ENCODE measurements at places on chromosomes 5 and 9. TPM values are rescaled to one million over a fixed set of nuclear protein-coding genes. Genes with fewer than 3 reads are reported as not detected.

- no peaks in the 10 kb centered on the region for H3K36me3 ChIP-seq
- no peaks in the 10 kb centered on the region for H3K4me1 ChIP-seq
- H3K27me3 ChIP-seq = no peaks in the 10 kb centered on the region
- H3K27ac ChIP-seq = no peak overlapping the region
These were observed 190.1 kb downstream of the TMEM232 start for GRCh38 chr5:110536120-110537115.

The GABRA6 gene
- not detected for polyA plus RNA-seq

DNA sequence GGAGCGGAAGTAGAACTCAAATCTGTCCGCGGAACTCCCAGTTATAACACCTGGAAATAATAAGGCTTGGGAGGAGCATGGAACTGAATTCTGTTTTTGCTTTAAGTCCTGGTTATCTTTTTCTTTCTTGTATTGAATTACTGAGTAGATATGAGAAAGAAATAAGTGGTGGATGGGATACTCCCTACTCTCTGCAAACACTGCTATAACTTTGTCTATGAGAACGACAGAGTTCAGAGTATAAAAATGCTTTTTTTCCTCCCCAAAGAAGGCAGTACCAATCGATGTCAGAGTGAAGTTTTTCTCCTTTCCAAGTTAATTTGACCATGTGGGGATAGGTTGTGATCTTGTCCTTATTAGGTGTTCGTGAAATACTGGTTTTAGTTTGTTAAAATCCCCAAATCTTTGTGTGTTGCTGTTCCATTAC, 1.2 kb downstream of the RIC1 start:
- H3K27me3 ChIP-seq = no peaks in the 10 kb centered on the region
- peak overlapping the region; percentile 94 for H3K4me3 ChIP-seq
- DNase-seq = no peak
- H3K36me3 ChIP-seq = no peaks in the 10 kb centered on the region
- peaks cover 22% of the 10 kb centered on the region for H3K4me1 ChIP-seq

DNA sequence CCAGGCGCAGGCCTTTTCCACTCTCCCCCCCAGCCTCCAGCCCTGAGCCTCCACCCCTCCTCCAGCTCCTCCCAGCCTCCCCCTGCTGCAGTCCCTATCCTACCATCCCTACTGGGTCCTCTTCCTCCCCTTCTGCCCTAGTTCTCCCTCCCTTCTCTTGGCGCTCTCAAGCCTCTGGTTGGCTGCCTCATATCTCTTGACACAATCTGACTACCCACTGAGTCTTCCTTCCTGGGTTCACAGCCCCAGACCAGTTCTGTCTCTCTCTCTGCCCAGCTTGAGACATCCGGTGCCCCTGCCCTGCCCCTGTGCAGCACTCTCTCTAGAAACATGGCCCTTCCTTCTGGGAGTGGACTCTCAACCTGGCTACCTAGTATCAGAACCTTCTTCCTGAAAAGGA, 76.2 kb downstream of the TSPAN17 start:
- H3K4me3 ChIP-seq = no peak overlapping the region
- H3K27me3 ChIP-seq = peaks cover 70% of the 10 kb centered on the region
- no peaks in the 10 kb centered on the region for H3K36me3 ChIP-seq
- no peak for DNase-seq

GRCh38 chr9:109264877-109265587, 55.8 kb downstream of the EPB41L4B start:
- no peaks in the 10 kb centered on the region for H3K4me1 ChIP-seq
- H3K4me3 ChIP-seq = no peak overlapping the region
- no peaks in the 10 kb centered on the region for H3K27me3 ChIP-seq
- H3K27ac ChIP-seq = no peak overlapping the region
- no peaks in the 10 kb centered on the region for H3K36me3 ChIP-seq

DNA sequence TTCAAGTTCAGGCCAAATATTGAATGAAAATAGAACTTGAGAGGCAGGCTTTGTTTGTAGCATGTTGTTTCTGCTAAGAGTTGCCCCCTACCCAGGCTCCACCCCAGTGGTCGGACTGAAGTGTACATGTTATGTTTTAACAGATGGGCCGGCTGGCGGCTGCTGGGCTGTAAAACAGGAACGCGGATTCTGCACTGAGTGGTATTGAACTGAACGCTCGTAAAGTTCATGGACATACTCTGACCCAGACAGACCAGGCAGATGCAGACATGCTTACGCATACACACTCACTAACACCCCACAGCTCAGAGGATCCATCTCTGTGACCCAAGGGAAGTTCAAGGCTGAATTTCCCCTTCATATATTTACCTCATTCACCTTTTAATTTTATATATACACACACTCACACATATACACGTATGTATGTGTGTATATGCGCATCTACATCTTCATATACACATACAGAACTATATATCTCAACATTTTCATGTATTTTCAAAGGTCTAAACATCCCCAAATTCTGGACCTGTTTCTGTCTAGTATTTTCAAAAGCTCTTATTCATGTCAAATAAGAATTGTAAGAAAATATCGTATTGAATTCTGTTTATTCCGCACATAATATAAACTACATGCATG, 1.4 kb downstream of the MARCHF3 start:
- DNase-seq = no peak
- peak overlapping the region; percentile 94 for H3K4me3 ChIP-seq
- H3K27ac ChIP-seq = no peak overlapping the region

DNA sequence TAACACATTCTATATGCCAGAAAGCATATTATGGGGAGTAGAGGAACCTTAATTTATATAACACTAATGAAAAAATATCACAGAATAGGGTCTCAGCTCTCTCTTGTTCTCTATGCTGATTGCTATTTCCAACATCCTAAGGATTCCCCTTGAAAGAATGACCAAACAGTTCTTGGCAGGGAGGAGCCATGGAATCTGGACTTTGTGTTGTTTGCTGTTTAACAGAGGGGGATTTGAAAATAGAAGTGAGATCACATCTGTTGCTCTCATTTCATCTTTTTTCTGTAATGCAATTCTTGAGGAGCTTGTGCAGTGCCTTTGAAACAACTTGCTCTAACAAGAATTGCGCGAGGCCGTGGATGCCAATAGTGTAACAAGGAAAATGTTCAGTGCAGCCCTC, 755.3 kb downstream of the TLE1 start:
- no peak for DNase-seq
- no peaks in the 10 kb centered on the region for H3K4me1 ChIP-seq
- H3K27me3 ChIP-seq = no peaks in the 10 kb centered on the region
- H3K27ac ChIP-seq = no peak overlapping the region

The TRAF2 gene
- 10.6 TPM for polyA plus RNA-seq

The CCNJL gene
- polyA plus RNA-seq = 3.5 TPM

GRCh38 chr9:113678859-113679256, 197.3 kb upstream of the ZNF618 start:
- H3K4me3 ChIP-seq = no peak overlapping the region
- H3K27ac ChIP-seq = no peak overlapping the region
- H3K27me3 ChIP-seq = no peaks in the 10 kb centered on the region
- no peak for DNase-seq
- no peaks in the 10 kb centered on the region for H3K36me3 ChIP-seq

DNA sequence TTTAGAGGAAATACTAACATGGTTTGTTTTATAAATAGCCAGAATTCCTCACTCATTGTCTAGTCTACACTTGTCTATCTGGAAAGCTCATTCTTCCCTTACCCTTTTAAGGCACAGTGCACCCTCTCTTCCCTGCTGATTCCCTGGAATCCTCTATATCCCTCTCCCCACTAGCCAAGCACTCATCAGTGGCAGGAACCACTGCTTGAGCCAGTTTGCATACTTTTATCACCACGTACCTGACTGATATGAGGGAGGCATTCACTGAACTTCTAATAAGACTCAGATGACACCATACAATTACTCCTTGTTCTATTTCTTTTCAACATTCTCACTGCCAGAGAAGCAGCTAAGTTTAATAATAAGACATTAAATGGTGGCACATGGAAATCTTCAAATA, 134.9 kb downstream of the EFNA5 start:
- no peak overlapping the region for H3K27ac ChIP-seq
- H3K27me3 ChIP-seq = no peaks in the 10 kb centered on the region
- no peaks in the 10 kb centered on the region for H3K36me3 ChIP-seq
- no peak overlapping the region for H3K4me3 ChIP-seq
- no peak for DNase-seq
- no peaks in the 10 kb centered on the region for H3K4me1 ChIP-seq

Data from heart left ventricle (tissue), 16 donors.